ENCODE measurements at places on chromosomes 7 and 10.

- no peak for DNase-seq
Measured at GRCh38 chr7:130958846-130959245, 224.8 kb upstream of the KLF14 start.

DNA sequence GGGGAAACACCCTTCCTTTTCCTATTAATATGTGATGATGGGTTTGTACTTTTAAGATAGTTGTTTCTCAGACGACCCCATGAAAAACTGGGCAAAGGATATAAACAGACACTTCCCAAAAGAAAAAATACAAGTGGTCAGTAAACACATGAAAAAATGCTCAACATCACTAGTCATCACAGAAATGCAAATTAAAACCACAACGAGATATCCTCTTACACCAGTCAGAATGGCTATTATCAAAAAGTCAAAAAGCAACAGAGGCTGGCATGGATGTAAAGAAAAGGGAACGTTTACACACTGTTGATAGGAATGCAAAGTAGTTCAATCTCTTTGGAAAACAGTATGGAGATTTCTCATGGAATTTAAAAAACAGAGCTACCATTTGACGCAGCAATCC lies 111.4 kb upstream of the ZEB1 start:
- DNase-seq: no peak

- no peak for DNase-seq
Measured at GRCh38 chr7:25823571-25823970, 328.4 kb upstream of the NFE2L3 start.

- DNase-seq: peak; percentile 16
Measured at GRCh38 chr7:282621-283020, 7.3 kb upstream of the FOXL3 start.

- DNase-seq: no peak
Measured at GRCh38 chr10:78605800-78606350, 462.9 kb upstream of the ZMIZ1 start.

GRCh38 chr7:38335128-38335491 lies 61.7 kb upstream of the TARP start:
- DNase-seq: no peak

DNA sequence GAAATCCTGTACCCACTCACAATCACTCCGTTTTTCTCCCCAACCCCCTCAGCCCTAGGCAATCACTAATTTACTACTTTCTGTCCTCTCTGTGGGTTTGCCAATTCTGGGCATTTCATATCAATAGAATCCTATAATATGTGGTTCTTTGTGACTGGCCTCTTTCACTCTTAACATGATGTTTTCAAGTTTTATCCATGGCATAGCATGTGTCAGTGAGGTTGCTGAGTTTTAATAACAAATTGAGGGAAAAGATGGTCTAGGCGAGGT lies 11.9 kb downstream of the PLAU start:
- DNase-seq: no peak

GRCh38 chr7:33072471-33072870 lies 9.9 kb upstream of the NT5C3A start:
- no peak for DNase-seq

DNA sequence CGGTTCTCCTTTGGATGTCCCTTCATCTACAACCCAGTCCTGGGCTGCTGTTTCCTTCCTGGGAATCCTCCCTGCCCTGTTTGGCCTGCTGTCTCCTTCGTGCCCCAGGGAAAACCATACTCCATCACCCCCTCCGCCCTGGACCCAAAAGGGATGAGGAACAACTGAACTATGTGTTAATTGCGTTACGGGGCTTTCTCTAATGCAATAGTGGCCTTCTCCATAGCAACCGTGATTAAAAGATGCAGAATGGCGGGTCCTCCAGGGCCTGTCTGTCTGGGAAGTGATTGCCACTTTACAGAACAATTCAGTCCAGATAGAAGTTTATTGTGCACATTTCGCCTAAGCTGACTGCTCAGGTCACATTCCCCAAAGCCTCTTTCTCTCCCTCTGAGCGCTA lies 112.0 kb upstream of the FGFR2 start:
- peak; percentile 29 for DNase-seq

GRCh38 chr7:81408728-81409127 lies 361.1 kb downstream of the HGF start:
- no peak for DNase-seq

- no peak for DNase-seq
Measured at GRCh38 chr10:77338143-77338542, 299.5 kb downstream of the KCNMA1 start.

DNA sequence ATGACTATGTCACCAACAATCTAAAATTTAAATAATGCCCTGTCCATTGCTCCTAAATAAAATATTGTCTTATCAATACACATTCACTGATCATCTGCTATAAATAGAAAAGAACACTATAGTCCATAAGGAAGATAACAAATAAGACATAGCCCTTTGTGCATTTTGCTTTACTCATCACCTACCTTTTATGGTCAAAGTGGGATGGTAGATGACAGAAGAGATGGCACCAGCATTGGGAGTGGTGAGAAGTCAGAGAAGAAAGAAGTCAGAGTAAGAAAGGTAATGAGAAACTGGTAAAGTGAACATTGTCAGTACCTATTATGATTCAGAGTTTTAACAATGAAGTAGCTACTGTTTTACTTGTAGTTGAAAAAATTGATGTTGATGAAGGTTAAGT lies 31.1 kb downstream of the SEMA3E start:
- DNase-seq: no peak

GRCh38 chr7:44257618-44258422 lies 57.0 kb downstream of the YKT6 start:
- peak; percentile 86 for DNase-seq

- DNase-seq: no peak
Measured at GRCh38 chr10:74983383-74983782, 128.1 kb upstream of the SAMD8 start.

GRCh38 chr10:105797234-105797890 lies 1156.3 kb downstream of the SORCS3 start:
- DNase-seq: no peak

GRCh38 chr7:39493934-39494333 lies 72.3 kb upstream of the YAE1 start:
- no peak for DNase-seq

DNA sequence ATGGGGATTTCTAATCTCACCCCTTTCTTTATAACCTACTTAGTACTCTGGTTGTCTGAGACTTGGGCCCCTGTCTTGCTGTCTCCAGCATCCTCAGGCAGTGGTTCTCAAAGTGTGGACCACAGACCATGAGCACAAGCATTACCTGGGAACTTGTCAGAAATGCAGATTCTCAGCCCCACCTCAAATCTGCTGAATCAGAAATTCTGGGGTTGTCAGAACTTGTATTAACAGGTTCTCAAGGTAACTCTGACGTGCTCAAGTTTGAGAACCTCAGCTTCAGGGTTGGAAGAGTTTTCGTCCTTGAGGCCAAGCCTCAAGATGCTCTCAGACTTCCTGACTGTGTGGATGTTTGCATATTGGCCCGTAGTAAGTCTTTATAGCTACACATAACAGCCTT lies 97.4 kb downstream of the REEP3 start:
- no peak for DNase-seq

DNA sequence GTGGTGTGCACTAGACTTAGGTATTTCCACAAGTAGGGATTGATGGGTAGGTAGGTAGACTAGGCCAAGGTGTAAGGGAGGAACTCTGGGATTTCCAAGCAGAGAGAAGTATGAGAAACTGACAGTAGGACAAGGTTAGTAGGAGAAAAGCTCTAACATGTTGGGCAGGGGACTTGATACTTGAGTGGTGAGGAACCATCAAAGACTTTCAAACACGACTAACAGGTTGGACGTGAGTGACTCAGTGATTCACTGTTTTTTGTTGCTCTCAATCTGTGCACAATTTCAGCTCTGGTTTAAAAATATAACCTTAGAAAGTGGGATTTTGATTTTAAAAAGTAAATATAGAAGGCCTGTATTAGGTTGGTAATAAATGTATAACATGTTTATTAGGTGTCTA lies 44.4 kb downstream of the KLHDC10 start:
- no peak for DNase-seq

- no peak for DNase-seq
Measured at GRCh38 chr10:52956461-52956860, 183.9 kb upstream of the MBL2 start.

GRCh38 chr7:57414852-57415251 lies 35.1 kb upstream of the ZNF716 start:
- DNase-seq: no peak

DNA sequence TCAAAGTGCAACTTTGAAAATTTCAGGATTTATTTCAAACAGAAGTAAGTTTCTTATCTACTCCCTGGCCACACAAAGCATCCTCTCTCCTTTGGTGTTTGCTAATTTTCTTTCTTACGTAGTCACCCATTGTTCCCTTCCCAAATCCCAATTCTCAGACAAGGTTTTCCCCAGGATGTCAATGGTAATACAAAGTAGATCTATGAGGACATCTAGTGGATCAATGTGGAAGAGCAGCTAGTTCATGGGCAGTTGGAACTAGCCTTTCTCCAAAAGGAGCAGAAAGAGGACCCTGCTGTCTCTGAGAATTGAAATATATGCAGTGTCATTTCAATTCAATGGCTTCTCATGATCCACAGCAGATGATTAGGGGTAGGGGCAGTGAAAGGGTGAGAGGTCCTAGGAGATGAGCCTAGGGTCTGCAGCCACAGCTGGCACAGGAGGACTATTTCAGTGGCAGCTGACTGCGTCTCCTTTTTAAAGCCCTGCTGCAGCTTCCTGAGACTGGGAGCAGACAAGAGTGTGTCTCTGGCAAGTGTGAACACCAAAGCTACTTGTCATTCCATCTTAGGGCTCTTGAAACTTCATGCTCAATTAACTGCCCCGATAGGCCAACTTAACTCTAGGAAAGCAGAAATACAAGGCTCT lies 632.6 kb downstream of the KCNMA1 start:
- no peak for DNase-seq

GRCh38 chr7:44379366-44380188 lies 54.2 kb upstream of the CAMK2B start:
- DNase-seq: peak; percentile 20

GRCh38 chr7:38385682-38386081 lies 112.2 kb upstream of the TARP start:
- no peak for DNase-seq

DNA sequence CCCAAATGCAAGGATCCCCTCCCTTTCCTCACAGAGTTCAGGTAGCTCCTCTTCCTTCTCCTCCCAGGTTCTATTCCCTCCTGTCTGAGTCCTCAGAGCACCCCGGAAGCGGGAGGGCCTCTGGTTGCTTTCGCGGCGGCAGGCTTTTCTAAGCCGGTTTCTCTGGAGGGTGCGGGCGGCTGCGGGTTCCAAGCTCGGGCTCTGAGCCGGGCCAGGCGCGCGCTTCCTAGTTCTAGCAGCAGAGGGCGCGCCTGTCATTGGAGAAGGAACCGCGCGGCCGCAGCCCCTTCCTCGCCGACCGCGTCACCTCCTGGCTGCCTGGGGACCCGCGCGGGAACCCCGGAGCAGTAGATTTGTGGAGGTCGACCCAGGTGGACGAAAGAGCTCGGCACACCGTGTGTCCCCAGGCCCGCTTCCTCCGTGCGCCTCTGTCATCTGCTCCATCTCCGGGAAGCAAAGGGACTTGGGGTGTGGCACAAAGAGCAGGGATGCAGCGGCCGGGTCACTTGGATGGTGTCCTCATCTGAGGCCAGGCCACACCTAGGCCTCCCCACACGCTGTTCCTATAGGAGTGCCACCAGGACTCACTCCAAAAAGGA lies 389.0 kb upstream of the PODXL start:
- DNase-seq: peak; percentile 57

DNA sequence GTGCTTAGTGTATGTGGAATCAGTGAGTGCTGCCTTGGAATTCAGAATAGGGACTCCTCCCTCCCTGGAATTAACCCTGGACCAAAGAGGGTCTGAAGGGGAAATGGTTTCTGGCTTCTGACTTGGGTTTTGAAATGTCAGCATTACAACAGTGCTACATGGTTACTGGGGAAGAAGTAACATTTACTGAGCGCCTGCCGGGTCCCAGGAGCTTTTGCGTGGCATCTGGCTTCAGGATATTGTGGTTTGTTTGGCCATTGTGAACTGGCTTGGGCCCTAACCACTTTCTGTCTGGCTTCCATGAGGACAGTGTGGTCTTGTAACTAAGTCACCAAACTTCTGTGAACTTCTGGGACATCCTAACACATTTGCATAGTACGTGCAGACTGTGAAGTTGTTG lies 21.3 kb downstream of the TSPAN15 start:
- DNase-seq: no peak

- DNase-seq: no peak
Measured at GRCh38 chr10:28250782-28251181, 52.1 kb downstream of the MPP7 start.

DNA sequence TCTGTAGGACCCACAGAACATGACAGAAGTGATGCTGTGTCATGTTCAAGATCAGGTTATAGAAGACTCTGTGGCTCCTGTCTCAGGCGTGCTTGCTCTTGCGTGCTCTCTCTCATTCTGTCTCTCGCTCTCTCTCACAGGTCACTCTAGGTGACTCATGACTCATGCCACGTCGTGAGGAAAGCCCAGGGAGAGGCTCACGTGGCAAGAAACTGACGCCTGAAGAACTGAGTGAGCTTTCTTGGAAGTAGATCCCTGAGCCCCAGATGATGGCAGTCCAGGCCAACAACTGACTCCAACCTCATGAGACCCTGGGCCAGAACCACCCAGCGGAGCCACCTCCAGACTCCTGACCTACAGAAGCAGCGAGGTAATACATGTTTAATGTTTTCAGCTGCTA lies 103.3 kb downstream of the DNMBP start:
- DNase-seq: peak; percentile 26

GRCh38 chr10:132482090-132482800 lies 55.3 kb upstream of the INPP5A start:
- DNase-seq: no peak

DNA sequence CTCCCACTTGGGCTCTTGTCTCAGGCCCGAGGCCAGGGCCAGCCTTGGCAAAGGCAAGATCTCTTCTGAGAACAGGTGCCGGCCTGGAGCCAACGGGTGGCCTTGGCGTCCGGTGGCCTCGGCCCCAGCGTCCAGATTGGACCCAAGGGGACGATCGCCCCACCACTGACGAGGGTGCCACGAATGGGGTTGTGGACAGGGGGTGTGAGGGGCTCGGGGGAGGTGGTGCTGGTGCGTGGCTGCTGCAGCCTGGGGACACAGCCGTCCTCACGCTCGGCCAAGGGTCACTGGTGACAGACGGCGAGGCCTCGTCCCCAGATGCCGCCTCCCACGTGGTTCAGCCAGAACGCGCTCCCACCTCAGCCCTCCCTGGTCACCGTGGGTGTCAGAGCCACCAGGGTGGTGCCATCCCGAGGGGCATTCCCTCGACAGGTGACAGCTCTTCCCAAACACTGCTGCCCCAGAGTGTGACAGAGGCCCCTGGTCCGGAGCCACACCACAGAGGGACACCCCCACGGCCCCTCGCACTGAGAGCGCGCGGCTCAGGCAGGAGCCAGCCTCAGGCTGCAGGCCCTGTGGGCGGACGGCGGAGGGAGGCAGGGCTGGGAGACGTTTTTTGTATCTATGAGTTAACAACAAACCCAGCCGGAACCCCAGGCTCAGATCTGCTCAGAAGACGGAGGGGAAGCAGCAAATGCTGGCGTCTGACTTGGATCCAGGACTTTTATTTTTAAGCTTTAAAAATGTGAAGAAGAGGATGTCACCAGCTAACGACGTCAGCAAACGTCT lies 18.5 kb upstream of the CFAP46 start:
- DNase-seq: no peak

All from left cardiac atrium (tissue), 4 donors.